LHCN-M2 (cell line): ENCODE measurements at places on chromosomes 5 and 9. TPM values are rescaled to one million over a fixed set of nuclear protein-coding genes. Genes with fewer than 3 reads are reported as not detected.

Gene PCDHB10
- total RNA-seq: 2.4 and 2.8 TPM in 2 replicates

Gene ADGRD2
- not detected in 2 replicates for total RNA-seq

Gene TAS2R1
- total RNA-seq: not detected in 2 replicates

Gene GMCL2
- total RNA-seq: not detected in 2 replicates

Gene SHC3
- total RNA-seq: under 0.01 and 0.06 TPM in 2 replicates

Gene PAX5
- not detected in 2 replicates for total RNA-seq

Gene RETREG1
- 2.4 and 4.0 TPM in 2 replicates for total RNA-seq

Gene GRXCR2
- not detected in 2 replicates for total RNA-seq

Gene STPG3
- total RNA-seq: not detected in 2 replicates

Gene LSM11
- 5.6 and 5.9 TPM in 2 replicates for total RNA-seq

Gene SPINK6
- not detected in 2 replicates for total RNA-seq

Gene RGMB
- 105 and 117 TPM in 2 replicates for total RNA-seq

Gene IL9
- not detected in 2 replicates for total RNA-seq

Gene AK8
- total RNA-seq: 0.13 TPM in 1 of 2 replicates, not detected in the other

Gene C5orf34
- 11.0 and 12.4 TPM in 2 replicates for total RNA-seq

Gene MEF2C
- 14.5 and 21.5 TPM in 2 replicates for total RNA-seq

Gene GABRA6
- not detected in 2 replicates for total RNA-seq

Gene TMEFF1
- total RNA-seq: 0.51 and 2.4 TPM in 2 replicates
